ENCODE measurements at places on chromosomes 2 and 18.
A peak's percentile ranks its signal among the peaks of the same experiment; 100 is the strongest.

DNA sequence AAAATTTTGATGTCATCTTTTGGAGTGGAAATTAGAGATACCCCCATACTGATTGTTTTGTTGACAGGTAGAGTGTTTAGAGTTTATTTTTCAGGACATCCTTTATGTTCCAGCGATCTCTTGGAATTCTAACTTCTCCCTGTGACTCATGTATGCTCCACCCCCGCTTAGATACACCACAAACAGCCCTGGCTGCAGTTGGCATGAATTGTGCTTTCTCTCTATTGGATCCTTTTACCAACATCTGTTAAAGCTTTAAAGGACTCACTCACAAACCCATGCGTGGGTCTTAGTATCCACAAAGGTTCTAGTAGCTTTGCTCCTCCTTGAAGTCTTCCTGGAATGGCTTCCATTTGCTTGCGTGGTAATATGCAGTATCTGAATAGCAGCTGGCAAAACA is 409.5 kb upstream of the POU3F3 start:
- DNase-seq: no peak

DNA sequence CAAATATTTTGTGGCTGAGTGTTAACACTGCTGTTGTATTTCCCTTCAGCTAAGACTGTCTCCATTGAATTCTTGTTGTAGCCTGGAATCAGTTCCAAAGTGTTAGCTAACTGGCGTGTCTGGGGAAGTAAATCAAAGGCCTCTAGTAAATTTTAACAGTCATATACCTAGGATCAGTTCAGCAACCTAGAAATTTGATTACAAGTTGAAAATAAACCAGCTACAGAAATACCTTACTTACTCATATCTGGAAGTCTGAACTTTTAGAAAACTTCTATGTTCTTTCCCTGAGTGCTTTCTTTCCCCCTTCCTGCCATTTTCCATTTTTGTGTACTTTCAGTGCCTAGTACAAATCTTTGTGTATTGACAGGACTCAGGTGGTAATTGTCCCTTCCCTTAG is 396.7 kb upstream of the DCC start:
- no peak for DNase-seq

GRCh38 chr2:12661489-12661888 is 55.2 kb upstream of the TRIB2 start:
- DNase-seq: no peak

- DNase-seq: no peak
Measured at GRCh38 chr18:12038082-12038638, 55.5 kb upstream of the ANKRD62 start.

DNA sequence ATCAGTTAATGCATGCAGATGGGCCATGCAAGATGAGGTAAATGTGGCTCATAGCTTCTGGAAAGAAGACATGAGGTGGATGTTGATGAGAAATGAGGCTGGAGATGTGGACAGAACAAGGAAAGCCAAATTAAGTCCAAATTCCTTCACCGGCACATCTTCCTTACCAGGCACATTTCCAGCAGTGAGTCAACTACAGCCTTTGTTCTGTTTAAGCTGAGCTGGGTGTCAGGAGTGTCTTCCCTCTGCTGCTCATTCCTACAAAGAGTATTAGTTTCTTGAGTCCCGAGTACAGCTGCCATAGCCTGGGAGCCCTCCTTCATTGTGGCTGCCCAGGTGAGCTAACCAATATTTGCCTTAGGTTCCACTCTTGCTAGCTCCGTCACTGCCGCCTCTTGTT is 945.0 kb downstream of the SLC4A3 start:
- DNase-seq: no peak

DNA sequence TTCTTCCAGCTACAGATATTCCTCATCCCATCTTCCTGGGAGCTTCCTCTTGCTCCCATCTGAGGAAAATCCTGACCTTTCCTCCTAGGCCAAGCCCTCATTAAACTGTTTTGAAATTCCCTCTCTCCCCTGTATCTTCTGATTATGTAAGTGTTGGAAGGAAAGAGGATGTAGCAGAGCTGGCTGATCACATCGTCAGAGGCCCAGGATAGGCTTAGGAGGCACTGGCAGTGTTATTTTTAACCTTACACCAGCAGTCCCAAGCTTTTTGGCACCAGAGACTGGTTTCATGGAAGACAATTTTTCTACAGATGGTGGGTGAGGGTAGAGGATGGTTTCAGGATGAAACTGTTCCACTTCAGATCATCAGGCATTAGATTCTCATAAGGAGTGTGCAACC is 630.4 kb downstream of the EPHA4 start:
- DNase-seq: no peak

DNA sequence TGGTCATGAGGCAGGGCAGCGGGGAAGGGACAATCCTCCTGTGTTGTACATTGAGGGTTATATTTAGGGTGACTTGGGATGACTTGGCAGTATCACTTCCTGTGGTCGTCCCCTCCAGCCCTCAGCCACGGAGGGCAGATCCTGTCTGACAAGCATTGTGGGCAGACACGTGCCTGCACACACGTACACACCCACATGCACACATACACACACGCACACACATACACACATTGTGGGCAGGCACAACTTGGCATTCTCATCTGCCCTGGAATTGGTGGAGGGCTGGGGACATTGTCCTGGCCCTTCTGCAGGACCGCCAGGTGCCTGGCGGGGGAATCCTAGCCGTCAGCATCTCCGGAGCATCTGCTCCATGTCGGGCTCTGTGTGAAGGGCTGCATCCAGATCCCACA is 47.6 kb downstream of the ODC1 start:
- no peak for DNase-seq

- DNase-seq: no peak
Measured at GRCh38 chr18:21686282-21687105, 18.1 kb downstream of the ABHD3 start.

DNA sequence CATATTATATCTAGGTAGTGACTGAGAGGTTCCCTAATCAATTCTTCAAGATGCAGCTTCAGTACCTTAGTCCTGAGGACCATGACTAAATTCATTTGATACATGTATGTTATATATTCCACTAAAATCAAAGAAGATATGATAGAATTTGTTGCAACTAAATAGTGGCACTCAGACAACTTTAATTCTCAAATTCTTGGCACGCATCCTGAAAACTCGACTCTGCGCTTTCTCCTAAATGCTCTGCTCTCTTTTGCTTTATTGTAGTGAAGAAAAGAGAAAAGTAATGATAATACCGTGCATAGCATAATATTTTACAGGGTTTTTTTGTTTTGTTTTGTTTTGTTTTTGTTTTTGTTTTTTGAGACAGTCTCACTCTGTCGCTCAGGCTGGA is 475.3 kb downstream of the ARHGAP15 start:
- DNase-seq: no peak

DNA sequence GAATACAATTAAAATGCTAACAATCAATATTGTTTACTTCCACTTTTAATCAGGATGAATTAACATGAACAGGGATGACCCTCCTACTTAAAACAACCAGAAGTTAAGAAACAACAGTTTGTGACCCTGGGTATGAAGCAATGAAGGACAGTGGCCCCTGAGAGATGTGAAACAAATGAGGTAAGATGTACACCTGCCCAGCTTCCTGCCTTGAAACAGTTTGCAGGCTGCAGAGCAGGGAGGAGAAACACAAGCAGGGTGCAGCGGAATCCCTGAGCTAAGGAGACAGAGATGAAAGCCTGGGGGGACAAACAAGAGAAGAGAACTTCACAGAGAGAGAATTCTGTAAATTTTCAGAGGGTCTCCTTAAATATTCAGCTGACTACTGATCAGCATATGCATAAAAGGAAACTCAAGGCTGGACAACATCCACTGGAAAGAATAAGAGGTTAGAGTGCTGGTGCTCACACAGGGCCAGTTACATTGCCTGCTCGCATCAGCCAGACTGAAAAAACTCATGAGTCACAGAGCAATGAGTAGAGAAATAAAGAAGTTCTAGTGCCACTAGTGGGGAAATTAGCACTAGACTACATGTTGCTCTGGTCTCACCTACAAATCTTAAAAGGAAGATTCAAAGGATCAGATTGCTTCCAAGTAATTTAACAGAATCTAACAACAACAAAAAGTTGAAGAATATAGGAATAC is 106.4 kb downstream of the PID1 start:
- DNase-seq: no peak

DNA sequence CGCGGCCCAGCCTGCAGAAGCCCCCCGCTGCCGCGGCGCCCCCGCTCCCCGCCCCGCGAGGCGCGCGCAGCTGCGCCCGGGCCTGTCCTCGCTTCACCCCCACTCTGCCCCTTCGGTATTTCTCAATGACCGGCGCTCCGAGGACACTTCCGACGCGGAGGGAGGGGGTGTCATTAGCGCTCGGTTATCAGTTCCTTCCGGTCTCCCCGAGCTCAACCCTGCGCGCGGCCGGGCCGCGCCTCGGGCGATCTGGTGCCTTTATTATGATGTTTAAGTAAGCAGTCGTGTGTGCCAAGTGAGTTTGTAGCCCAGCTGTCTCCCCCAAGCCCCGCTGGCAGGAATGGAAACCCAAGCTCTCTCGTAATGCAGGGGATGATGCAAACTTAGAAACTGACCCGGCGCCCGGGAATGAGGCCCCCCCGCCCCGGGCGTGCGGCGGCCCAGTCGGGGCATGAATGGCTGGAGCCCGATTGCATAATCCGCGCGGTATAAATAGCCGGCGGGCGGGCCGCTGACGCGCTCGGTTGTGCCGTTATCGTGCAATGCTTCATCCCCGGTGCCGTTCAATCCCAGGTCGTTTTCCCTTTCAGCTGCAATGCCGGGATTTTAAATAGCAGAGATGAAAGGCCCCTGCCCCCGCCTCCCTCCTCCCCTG is 3.9 kb upstream of the SPRED2 start:
- DNase-seq: peak; percentile 54

- DNase-seq: no peak
Measured at GRCh38 chr2:227566012-227566411, 32.7 kb upstream of the SCYGR2 start.

DNA sequence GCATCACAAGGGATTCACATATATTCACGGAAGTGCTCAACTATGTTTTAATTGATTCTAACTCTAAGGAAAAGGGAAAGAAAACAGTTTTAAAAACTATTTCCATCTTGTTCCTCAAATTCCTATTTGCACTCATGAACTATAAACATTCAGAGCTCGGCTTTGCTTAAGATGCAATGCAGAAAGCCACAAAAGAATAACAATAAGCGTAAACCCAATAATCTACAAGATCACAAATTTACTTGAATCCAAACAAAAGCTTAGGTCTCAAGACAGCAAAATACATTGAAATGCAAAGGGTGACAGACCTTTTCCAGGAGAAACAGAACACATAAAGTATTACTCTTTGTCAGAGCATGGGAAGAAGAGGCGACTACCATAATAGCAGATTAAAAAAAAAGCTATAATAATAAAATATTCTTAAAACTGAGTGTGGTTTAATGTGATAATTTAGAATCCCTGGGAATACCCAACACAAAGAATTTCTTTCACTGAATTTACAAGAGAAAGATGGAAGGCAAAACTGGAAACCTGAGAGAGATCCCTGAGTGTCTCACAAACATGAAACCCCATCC is 1094.9 kb downstream of the LRP1B start:
- DNase-seq: no peak

- no peak for DNase-seq
Measured at GRCh38 chr2:32061430-32061829, 1.9 kb upstream of the SPAST start.

DNA sequence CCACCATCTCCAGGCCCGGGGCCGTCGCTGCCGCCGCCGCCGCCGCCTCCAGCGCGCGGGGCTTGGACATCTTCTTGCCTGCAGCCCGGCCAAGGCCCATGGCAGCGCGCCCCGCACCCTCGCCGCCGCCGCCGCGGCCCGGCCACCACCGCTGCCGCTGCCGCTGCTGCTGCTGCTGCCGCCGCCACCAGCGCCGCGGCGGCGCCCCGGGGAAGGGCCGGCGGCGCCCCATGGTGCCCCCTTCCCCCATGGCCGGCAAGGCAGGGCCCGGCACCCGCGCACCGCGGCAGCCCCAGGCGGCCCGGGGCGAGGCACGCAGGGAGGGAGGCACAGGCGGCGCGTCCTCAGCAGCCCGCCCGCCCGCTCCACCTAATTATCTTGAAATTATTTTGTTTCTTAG is 3057.4 kb downstream of the RPIA start:
- no peak for DNase-seq

- DNase-seq: peak; percentile 48
Measured at GRCh38 chr2:54557601-54558187, 101.6 kb downstream of the SPTBN1 start.

DNA sequence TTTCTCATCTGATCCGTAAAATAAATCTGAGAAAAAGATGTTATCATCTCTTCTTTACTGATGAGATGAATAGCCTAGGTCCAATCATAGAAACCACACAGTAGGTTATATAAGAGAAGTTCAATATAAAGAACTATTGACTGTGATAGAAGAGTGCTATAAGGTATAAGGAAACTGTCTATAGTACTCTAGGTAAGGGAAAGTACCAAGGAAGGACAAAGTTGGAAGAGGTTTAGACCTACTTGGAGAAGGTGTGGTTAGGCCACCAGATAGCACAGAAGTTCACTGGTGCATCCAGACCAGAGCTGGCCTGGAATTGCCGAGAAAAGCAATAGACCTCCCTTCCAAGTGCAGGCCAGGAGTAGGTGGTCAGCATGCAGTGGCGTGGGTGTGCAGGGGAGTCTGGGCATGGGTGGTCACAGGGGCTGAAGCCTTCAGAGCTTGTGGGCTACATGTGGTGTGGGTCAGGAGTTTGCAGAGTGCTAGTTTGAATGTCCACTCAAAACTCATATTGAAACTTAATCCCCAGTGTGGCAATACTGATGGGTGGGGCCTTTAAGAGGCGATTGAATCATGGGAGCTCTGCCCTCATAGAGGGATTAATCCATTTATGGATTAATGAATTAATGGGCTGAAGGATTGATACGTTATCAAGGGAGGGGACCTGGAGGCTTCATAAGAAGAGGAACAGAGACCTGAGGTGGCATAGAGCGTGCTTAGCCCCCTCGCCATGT is 86.3 kb downstream of the ALPK2 start:
- no peak for DNase-seq

DNA sequence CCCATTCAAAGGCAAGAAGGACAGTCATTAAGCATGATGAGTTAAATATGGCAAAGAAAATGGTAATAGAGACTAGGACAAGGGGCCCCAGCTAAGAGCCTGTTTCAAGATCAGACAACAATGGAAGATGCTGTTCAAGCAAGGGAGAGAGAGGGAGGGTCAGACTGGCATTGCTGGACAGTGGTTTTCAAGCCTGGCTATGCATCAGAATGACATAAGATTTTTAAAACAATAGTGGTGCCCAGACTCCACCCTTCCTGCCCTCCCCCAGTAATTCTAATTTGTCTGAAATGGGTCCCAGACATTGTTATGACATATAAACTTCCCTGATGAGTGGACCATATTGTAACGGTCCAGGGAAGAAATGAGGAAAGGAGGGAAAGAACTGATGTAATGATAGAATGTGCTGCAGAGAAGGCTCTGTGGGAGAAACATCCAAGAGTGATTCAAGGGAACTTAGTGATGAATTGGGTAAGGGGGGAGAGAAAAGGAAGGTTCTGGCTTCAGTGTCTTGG is 112.9 kb upstream of the TRIB2 start:
- DNase-seq: no peak

GRCh38 chr2:235603659-235604058 is 109.8 kb downstream of the AGAP1 start:
- DNase-seq: no peak
